ENCODE measurements at places on chromosomes 16 and 17.

GRCh38 chr16:9489835-9490467, 398.5 kb downstream of the HAPSTR1 start:
- DNase-seq = no peak

GRCh38 chr16:27903046-27903655, 160.4 kb downstream of the GSG1L start:
- DNase-seq = no peak

DNA sequence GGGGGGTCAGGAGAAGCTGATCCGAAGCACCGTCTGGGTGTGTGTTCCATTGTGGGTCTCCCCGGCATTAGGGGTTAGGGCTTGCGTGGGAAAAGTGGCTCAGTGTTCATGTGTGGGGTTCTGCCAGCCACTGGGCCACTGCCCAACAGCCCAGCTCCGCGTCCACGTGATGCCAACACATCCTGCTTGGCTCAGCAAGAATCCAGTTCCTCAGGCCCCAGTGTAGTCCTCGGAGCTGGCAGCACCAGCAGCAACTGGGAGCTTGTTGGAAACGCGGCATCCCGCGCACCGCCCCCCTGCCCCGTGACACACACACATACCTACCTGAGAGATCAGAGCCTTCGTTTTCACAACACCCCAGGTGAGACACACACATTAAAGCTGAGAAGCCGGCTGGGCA, 18.9 kb downstream of the LGALS9 start:
- DNase-seq = no peak

- DNase-seq = no peak
These were observed 14.5 kb downstream of the TUBG1 start for GRCh38 chr17:42623732-42624596.

GRCh38 chr16:3701531-3701930, 15.8 kb downstream of the TRAP1 start:
- no peak for DNase-seq

- DNase-seq = no peak
These were observed 5.8 kb downstream of the CACNA1H start for GRCh38 chr16:1158456-1159324.

GRCh38 chr16:53714205-53715022, 10.5 kb downstream of the FTO start:
- no peak for DNase-seq

DNA sequence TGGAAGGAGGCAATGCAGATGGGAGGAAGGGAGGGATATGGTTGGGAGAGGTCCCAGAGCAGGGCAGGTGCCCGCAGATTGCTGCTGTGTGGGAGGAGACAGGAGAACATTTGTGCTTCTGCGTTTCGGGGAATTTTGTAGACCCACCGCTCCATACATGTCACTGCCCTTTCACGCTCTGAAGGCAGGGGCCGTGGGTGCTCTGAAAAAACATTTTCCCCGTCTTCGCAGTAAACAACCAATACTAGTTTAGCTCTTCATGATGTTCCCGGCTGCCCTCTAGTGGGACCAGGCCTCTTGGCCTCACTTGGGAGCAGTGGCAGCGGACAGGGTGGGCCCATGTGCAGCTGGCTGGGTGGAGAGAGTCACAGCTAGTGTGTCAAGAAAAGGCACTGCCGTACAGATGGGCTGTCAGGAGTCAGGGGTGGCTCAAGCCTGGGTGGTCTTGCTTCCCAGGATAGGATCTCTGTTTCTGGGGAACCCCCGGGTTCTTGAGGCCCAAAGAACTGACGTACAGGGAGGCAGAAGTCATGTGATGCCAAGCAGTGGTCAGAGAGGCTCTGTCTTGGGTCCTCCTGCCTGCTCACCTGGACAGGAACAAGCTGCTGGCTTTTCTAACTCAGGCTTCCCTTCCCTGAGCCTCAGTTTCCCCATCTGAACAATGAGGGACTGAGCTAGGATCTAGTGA, 46.5 kb upstream of the CPNE2 start:
- no peak for DNase-seq

DNA sequence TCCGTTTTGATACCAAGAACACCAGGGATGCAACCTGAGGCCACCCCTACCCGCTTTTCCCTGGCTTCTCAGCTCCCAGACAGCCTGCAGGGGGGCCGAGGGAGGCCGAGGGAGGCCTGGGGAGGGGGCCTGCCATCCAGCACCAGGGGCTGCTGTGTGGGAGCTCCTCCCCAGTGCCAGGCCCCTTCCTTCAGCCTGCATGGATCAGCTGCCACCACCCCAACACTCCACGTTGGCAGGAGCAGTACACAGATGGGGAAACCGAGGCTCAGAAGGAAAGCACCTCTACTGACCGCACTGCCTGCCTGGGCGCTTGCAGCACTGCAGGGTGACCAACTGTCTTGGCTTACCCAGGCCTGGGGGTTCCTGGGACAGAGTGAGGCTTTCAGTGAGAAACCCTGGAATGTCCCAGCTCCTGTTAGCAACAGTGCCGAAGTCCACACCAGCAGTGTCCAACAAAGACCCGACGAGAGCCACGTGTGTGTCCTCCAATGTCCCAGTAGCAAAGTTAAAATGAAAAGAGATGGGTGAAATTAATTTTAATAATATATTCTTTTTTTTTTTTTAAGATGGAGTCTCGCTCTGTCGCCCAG, 5.3 kb upstream of the OSGIN1 start:
- DNase-seq = no peak

GRCh38 chr17:82200743-82201497, 11.7 kb downstream of the CCDC57 start:
- no peak for DNase-seq

GRCh38 chr17:31422443-31422842, 31.0 kb downstream of the RAB11FIP4 start:
- no peak for DNase-seq
